Nucleus accumbens (tissue), 56 donors: ENCODE measurements at places on chromosomes 3 and 15.

DNA sequence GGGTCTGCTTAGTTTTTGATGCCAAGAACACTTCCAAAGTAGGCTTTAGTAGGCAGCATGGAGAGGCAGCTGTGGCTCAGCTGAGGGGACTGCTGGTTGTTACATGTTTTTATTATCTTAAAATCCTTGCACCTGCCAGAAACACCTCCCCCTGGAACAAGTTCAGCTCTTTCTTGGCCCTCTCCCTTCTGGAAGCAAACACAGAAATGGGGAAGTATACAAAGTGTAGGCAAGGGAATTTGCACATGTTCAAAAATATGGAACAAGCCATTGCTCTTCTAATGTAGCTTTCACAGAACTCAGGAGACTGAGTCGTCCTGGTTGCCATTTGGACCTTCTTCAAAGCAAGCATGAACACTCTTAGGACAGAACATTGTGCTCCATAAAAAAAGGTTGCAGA, 169.1 kb upstream of the SEMA6D start:
- DNase-seq = no peak

DNA sequence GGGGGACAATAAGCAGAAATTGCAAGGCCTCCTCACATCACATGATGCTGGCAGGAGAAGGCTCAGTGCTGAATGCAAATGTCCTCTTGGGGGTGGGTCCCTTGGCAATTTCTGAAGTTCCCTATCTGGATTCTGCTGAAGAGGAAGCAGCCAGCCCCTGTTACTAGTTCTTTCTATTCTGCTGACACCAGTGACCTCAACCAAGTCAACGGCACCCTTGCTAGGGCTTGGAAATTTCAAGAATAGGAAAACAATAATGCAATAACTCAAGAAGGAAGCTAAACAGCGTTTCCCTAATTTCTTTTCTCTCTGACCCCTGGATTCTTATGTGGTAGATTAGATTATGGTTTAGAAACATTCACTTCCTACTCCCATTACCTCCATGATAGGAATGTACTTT, 46.2 kb upstream of the FOXP1 start:
- DNase-seq = no peak

DNA sequence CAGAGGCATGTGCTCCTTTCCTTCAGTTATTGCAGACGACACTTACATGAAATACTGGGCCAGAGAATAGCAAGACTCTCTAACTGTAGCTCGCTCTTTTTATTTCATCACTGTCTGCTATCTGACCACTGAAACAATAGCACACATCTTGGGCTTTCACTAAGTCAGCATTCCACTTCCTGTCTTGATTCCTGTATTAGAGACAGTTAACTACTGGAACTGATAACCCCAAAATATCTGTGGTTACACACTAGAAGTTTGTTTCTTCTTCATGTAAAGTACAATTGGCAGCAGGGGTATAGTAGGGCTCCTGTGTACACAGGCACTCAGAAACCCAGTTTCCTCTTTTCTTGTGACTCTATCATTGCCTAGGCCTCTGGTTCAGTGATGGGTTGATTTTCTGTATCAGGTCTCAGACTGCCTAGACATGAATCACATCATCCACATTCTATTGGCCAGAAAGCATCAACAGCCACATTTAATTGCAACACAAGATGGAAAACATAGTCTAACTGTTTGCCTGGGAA, 230.2 kb upstream of the CD96 start:
- DNase-seq = no peak

- DNase-seq = no peak
These were observed 9.2 kb downstream of the IGF2BP2 start for GRCh38 chr3:185815391-185816282.
